Fibroblast of the aortic adventitia (primary cell): ENCODE measurements at places on chromosomes 1 and 21.

DNA sequence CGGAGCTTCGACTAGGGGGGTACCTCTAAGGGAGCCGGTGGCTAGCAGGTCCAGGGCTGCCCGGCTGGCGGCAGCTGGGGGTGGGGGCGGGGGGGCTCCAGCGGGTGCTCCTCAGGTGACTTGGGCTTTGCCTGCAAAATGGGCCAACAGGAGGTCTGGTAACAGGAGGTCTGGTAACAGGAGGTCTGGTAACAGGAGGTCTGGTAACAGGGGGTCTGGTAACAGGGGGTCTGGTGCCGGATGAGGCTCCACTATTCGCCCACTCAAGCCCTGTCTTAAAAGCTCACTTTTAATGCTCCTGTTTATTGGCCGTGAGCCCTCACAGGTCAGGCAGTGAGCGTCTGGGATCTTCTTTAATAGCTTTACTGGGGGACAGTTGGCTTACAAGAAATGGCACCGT, 40.4 kb upstream of the ACTRT2 start:
- DNase-seq, result no peak

GRCh38 chr1:178607718-178608408, 95.0 kb downstream of the TEX35 start:
- DNase-seq, result peak; percentile 4

- DNase-seq, result peak; percentile 73
Observed at GRCh38 chr1:16155537-16156410, at the start of gene EPHA2. EPHA2 (minus strand) TSS chr1:16156069; CDS start chr1:16155932, 137 bp downstream.

- DNase-seq, result peak; percentile 89
Observed at GRCh38 chr1:20411196-20411980, 74.6 kb downstream of the CAMK2N1 start.

- no peak for DNase-seq
Observed at GRCh38 chr21:33902349-33902748, 13.3 kb downstream of the ATP5PO start.

GRCh38 chr1:222777463-222777862, 37.4 kb upstream of the DISP1 start:
- peak; percentile 83 for DNase-seq
